ENCODE measurements at places on chromosomes 2 and 18.
A peak's percentile ranks its signal among the peaks of the same experiment; 100 is the strongest.

DNA sequence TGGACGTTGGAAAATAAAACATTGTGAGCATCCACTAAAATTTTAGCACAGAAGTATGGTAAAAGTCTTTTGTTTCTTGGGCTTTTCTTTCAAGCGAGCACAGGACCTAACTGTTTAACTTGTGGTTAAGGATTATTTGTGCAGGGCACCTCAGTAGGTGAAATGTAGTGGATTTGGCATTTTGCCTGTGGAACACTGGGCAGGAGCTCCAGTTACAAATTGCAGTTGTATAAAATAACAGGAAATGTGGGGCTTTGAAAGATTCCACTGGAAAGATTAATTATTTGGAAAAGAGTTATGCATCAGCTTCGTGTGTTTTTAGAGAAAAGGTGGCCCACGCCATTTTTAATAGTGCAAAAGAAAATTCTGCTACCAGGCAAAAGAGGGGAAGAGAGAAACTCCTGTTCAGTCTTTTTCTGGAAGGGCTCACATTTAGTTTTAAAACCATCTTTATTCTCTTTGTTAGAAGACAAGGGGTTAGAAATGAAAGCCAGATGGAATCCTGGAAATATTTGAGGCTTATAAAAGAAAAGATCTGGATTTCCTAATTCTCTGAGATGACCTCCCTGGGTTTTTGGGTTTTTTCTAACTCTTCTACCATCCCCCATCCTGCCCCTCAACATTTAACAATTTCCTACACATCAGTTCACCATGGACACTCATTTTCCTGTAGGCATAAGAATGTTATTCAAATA lies 144.3 kb upstream of the SERTAD2 start:
- no peak for DNase-seq
- H3K27me3 ChIP-seq, result no peaks in the 10 kb centered on the region
- H3K36me3 ChIP-seq, result no peaks in the 10 kb centered on the region
- H3K27ac ChIP-seq, result no peak overlapping the region

DNA sequence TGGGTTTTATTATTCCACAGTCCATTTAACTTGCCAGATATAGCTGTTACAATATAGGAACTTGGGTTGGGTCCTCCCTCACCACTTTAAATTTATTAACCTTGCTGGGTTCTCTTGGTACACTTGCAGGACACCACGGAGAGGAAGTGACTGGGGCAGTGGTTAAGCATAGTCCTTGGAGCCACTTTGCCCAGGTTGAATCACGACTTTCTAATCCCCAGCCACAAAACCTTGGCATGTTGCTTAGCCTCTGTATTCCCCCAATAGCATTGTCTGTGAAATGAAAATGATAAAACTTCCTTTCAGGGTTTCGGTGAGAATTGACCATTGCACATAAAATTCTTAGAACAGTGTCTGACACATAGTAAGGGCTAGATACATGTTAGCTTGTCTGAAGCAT lies 221.2 kb downstream of the IRS1 start:
- H3K4me3 ChIP-seq, result no peak overlapping the region
- H3K4me1 ChIP-seq, result no peaks in the 10 kb centered on the region
- no peak for DNase-seq
- no peaks in the 10 kb centered on the region for H3K36me3 ChIP-seq
- H3K27me3 ChIP-seq, result no peaks in the 10 kb centered on the region
- H3K27ac ChIP-seq, result no peak overlapping the region

- no peaks in the 10 kb centered on the region for H3K36me3 ChIP-seq
- no peak overlapping the region for H3K27ac ChIP-seq
- no peaks in the 10 kb centered on the region for H3K4me1 ChIP-seq
- no peaks in the 10 kb centered on the region for H3K27me3 ChIP-seq
- no peak for DNase-seq
Measured at GRCh38 chr18:80223581-80224148, 23.6 kb downstream of the PARD6G start.

DNA sequence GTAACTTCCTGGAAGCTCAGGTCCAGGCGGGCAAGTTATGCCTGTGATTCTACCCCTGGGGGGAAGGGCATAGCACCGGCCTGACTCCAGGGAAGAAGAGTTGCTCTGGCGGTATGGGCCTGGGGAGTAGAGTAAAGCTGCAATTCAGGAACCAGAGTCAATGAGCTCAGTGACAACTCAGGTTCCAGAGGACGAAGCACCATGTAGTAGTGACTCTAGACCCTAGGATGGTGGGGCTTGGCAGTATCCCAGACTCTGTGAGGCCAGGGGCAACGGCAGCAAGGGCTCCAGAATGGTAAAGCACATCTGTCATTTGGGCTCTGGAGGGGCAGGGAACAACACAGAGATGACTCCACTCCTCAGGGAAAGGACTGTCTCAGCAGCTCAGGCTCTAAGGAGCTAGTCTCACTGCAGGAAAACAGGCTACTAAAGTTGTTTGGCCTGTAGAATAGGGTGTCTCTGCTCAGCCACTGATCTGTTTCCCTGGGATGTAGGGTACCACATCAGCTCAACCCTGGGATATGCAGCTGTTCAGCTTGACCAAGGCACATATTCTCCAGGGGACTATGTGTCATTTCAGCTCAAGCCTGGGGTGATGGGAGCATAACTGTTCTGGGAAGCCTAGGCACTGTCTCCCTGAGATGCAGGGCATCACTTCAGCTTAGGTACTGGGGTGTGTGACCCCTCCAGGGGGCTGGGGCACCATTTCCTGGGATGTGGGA lies 36.2 kb upstream of the RHOB start:
- H3K27ac ChIP-seq, result no peak overlapping the region
- no peaks in the 10 kb centered on the region for H3K4me1 ChIP-seq
- no peaks in the 10 kb centered on the region for H3K27me3 ChIP-seq
- no peaks in the 10 kb centered on the region for H3K36me3 ChIP-seq

DNA sequence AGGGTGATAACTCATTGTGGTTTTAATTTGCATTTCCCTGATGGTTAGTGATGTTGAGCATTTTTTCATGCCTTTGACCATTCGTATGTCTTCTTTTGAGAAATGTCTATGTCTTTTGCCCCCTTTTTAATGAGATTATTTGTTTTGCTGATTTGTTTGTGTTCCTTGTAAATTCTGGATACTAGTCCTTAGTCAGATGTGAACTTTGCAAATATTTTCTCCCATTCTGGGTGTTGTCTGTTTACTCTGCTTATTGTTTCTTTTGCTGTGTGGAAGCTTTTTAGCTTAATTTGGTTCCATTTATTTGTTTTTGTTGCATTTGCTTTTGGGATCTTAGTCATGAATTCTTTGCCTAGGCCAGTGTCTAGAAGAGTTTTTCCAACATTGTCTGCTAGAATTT lies 192.0 kb downstream of the PARD3B start:
- no peaks in the 10 kb centered on the region for H3K4me1 ChIP-seq
- H3K4me3 ChIP-seq, result no peak overlapping the region
- H3K27ac ChIP-seq, result no peak overlapping the region
- no peaks in the 10 kb centered on the region for H3K36me3 ChIP-seq
- H3K27me3 ChIP-seq, result no peaks in the 10 kb centered on the region

GRCh38 chr2:121625953-121626352 lies 23.3 kb downstream of the CLASP1 start:
- no peak overlapping the region for H3K4me3 ChIP-seq
- H3K27me3 ChIP-seq, result no peaks in the 10 kb centered on the region
- DNase-seq, result no peak
- H3K36me3 ChIP-seq, result peaks cover 3% of the 10 kb centered on the region

- no peak overlapping the region for H3K27ac ChIP-seq
- H3K36me3 ChIP-seq, result no peaks in the 10 kb centered on the region
- H3K4me3 ChIP-seq, result no peak overlapping the region
Measured at GRCh38 chr2:222038067-222038802, 260.6 kb downstream of the PAX3 start.

DNA sequence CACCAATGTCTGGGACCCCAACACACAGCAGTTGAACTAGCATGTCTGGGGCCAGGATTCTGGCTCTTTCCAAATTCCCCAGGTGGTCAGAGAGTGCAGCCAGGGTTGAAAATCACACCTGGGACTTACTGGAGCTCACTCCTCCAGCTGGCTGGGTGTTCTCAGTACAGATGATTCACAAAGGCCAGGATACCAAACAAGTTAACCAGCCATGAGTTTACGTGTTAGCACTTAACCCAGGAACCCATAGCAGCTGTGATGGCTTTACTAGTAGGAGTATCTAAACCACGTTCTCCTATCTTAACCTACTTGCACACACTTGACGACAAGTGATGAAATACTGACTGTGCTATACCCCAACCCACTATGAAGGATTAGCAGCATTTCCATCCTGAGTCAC lies 222.8 kb downstream of the FBXO15 start:
- H3K27ac ChIP-seq, result no peak overlapping the region
- no peak overlapping the region for H3K4me3 ChIP-seq
- no peak for DNase-seq

GRCh38 chr2:149082735-149083134 lies 44.2 kb downstream of the LYPD6B start:
- no peaks in the 10 kb centered on the region for H3K36me3 ChIP-seq
- H3K27ac ChIP-seq, result no peak overlapping the region
- no peak for DNase-seq
- peaks cover 6% of the 10 kb centered on the region for H3K4me1 ChIP-seq
- H3K4me3 ChIP-seq, result no peak overlapping the region

DNA sequence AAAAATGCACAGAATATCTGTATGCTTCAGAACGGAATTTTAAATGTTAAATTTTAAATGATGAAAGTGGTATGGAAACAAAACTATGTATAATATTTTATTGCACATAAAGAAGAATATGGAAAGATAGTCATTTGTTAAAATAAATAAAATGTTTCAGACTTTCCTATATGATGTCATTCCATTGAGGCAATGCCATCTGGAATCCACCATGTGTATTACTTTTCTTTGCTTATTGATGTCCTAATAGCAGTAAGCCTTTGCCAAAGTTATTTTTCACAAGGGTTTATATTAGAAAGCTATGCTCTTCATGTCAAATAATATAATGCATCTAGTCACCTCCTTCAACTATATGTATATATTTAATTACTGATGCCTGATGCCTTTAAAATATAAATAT lies 601.6 kb upstream of the PKDCC start:
- DNase-seq, result no peak
- no peaks in the 10 kb centered on the region for H3K4me1 ChIP-seq
- no peak overlapping the region for H3K4me3 ChIP-seq
- no peak overlapping the region for H3K27ac ChIP-seq
- H3K27me3 ChIP-seq, result no peaks in the 10 kb centered on the region

DNA sequence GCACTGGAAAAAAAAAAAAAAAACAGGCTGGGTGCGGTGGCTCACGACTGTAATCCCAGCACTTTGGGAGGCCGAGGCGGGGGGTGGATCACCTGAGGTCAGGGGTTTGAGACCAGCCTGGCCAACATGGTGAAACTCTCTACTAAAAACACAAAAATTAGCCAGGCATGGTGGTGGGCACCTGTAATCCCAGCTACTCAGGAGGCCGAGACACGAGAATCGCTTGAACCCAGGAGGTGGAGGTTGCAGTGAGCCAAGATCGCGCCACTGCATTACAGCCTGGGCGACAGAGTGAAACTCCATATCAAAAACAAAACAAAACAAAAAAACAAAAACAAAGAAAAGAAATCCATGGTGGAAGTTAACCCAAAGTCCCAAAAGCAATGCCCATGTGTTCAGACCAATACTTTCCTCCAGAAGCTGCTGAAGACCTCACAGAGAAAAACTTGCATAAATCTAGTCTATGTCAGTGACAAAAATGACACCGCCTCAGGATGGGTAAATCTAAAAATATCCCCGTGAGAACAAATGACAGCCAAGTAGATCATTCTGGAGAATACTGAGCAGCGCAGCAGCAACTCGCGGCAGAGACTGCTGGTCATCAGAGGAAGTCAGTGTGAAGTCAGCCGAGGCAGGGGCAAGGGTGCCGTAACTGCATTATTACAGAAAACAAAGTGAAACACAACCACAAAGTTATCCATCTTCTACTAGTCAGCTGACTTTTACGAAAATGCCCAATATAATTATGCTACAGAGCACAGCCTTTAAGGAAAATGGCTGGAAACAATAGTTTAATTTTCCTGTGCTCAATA lies 41.0 kb downstream of the LPIN2 start:
- H3K36me3 ChIP-seq, result no peaks in the 10 kb centered on the region
- peak overlapping the region; percentile 47 for H3K4me3 ChIP-seq
- peaks cover 66% of the 10 kb centered on the region for H3K4me1 ChIP-seq
- H3K27me3 ChIP-seq, result no peaks in the 10 kb centered on the region
- H3K27ac ChIP-seq, result peak overlapping the region; percentile 89

GRCh38 chr18:76389716-76390115 lies 105.3 kb downstream of the ZNF516 start:
- H3K27ac ChIP-seq, result no peak overlapping the region

DNA sequence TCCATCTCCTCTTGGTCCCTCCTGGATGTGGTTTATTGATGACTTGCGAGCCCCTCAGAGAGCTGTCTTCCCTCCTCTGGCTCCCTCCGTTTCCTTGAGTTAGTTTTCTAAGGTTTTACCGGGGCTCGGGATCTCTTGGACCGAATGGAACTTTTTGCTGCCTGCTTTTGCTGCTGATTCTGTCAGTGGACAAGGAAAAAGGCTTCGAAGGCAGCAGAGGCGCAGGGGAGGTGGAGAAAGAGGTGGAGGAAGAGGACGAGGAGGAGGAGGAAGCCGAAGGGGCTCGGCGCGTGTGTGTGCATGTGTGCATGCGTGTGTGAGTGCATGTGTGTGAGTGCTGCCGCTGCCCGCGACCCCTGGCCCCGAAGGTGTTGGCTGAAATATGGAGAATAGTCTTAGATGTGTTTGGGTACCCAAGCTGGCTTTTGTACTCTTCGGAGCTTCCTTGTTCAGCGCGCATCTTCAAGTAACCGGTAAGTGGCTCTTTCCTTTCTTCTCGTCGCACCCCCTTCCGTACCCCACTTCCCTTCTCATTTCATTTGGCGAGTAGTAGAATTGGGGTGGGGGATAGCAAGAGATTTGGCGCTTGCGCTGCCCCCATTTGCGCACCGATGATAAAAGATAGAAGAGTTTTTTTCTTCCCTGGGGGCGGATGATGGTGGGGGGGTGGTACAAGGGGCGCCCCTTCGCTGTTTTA lies 557 bp downstream of the DCC start:
- peaks cover 23% of the 10 kb centered on the region for H3K27me3 ChIP-seq
- DNase-seq, result no peak
- H3K36me3 ChIP-seq, result no peaks in the 10 kb centered on the region

DNA sequence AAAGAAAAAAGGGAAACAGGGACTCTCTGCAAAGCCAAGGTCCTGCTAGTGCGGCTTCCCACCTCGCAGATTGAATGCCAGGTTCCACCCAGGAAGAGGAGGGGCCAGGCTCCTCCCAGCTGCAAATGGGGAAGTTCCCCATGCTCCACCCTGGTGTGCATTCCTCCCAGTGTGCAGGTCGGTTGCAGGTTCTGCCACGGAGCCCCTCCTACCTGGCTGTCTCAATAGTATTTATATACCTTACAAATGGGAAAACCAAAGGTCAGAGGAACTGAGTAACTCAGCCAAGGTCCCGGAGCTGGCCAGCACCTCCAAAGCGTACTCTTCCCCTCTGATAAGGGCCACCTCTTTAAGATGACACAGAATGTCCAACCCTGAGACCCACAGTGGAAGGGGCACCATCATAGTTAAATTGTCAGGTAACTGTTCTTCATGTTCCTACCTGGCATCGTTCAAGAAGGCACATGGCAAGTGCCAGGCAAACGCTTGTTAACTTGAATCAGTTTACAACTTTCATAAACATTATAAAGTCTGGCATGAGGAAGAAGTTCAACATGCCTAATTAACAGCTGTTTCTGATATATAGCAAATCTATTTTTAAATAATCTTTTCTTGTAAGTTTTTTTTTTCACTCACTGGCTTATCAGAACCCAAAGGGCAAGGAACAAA lies 35.5 kb downstream of the POU3F3 start:
- DNase-seq, result peak; percentile 50
- peak overlapping the region; percentile 52 for H3K27ac ChIP-seq
- no peaks in the 10 kb centered on the region for H3K36me3 ChIP-seq
- peaks cover 35% of the 10 kb centered on the region for H3K4me1 ChIP-seq
- no peaks in the 10 kb centered on the region for H3K27me3 ChIP-seq

GRCh38 chr2:217652761-217653639 lies 349.8 kb downstream of the TNS1 start:
- H3K4me1 ChIP-seq, result no peaks in the 10 kb centered on the region
- no peak overlapping the region for H3K4me3 ChIP-seq
- peaks cover 3% of the 10 kb centered on the region for H3K27me3 ChIP-seq
- no peak for DNase-seq
- no peaks in the 10 kb centered on the region for H3K36me3 ChIP-seq
- no peak overlapping the region for H3K27ac ChIP-seq

All from B cell (primary cell).